ENCODE measurements at places on chromosomes 5 and 9.

DNA sequence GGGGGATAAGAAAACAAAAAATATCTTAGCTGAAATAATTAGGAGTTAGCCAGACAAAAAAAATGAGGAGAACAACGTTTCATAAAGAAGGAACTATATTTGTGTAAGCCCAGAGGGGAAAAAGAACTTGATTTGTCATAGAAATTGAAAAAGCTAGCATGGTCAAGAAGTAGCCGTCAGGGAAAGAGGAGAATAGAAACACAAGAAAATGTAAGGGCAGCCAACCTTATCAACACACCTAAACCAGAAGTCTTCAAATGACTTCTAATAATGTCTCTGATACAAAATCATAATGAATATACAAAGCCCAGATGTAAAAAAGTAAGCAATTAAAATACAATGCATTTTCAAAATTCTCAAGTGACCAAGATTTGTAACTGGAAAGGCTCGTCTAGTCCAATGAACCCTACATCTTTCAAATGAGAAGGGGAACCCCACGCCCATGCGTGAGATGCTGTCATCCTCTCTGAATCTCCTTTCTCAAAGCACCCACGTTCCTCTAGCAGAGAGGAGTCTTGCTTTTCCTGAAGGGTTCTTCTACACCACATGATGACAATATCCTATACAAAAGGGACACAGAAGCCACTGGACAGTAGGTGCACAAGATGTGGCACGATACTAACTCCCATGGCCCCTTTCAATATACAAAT, 103.7 kb downstream of the ARL15 start:
- no peak for DNase-seq

GRCh38 chr5:33576726-33577590, 136.2 kb downstream of the TARS1 start:
- no peak for DNase-seq

DNA sequence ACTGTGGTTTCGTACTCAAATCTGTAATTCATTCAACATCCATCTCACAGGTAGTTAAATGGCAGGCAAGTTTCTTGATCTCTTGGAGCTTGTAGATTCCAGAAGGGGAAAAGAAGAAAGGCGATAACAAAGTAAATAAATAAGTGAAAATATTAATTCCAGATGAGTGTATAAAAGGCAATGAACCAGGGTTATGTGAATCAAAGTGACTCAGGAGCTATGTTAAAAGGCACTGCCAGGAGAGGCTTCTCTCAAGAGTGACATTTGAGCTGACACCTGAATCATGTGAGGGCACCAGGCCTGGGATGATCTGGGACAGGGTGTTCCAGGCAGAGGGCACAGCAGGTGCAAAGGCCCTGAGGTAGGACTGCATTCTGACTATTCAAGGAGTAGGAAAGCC, 45.0 kb downstream of the DOCK2 start:
- no peak for DNase-seq

GRCh38 chr9:127525401-127526188, 74.3 kb downstream of the LRSAM1 start:
- DNase-seq, result no peak

GRCh38 chr9:88025411-88026117, 51.2 kb upstream of the CDK20 start:
- DNase-seq, result no peak

- DNase-seq, result no peak
Measured at GRCh38 chr5:83817591-83817990, 96.9 kb upstream of the HAPLN1 start.

DNA sequence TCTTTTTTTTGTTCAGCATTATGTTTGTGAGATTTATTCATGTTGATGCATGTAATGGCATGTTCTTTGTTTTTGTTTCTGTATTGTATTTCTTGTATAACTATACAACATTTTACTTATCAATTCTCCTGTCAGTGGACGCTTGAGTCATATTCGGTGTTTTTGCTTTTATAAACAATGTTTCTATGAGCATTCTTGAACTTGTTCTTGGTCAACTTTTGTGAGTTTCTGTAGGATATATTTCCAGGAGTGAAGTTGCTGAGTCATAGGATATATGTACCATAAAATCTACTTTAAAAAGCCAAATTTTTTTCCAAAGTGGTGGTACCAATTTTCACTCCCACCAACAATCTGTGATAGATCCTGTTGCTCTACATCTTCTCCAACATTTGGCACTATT, 104.8 kb downstream of the VCAN start:
- DNase-seq, result no peak

DNA sequence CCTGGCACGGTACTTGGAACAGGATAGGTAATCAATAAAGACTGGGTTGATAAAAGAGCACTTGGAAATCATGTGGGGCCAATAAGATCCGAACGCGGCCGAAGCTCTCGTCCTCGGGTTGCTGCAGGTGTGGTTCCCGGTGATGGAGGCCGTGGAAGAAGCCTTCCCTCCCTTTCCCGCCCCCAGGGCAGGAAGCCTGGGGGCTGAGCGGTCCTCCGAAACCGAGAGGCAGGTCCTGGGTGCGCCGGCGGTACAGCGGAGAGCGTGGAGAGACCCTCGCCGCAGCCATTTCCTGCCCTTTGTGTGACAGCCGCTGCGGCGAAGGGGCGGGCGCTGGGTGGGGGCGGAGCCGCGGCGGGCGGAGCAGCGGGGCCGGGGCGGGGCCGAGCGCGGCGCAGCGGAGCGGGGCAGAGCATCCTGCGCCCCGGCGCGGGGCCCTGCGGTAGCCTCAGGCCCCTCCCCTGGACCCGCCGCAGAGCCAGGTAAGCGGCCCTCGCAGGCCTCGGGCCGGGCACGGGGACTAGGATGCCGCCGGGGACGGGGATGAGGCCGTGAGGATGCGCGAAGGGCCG, at the start of gene CYFIP2:
Gene CYFIP2 (plus strand): TSS at position 410 of the 572 bp plus-strand sequence. CDS start 19,239 bp downstream, outside the sequence.
- no peak for DNase-seq

GRCh38 chr5:163916376-163916775, 411.0 kb downstream of the MAT2B start:
- no peak for DNase-seq

DNA sequence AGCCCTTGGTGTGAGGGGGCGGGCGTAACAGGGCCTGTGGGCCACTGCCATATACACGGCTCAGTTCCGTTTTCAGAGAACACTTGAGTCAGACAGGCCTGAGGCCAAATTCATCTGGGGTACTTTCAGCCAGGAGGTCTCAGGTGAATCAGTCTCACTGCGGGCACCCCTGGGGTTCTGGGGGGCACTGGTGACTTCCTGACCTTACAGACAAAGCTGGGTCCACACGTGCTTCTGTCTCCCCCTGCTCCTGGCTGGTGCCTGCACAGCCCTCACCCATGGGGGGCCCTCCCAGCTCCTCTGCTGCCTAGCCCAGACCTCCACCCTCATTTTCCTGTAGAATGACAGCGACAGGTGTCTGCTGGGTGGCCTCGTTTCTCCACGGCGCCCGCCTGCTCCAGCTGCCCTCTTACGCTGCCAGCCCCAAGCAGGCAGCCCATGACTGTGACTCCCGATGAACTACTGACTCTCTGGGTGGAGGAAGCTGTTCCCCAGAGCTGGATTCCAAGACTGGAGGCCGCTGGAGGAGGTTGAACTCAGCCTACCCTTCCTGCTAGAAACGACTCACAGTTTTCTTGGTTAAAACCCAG, 374.1 kb upstream of the IRX4 start:
- DNase-seq, result no peak

DNA sequence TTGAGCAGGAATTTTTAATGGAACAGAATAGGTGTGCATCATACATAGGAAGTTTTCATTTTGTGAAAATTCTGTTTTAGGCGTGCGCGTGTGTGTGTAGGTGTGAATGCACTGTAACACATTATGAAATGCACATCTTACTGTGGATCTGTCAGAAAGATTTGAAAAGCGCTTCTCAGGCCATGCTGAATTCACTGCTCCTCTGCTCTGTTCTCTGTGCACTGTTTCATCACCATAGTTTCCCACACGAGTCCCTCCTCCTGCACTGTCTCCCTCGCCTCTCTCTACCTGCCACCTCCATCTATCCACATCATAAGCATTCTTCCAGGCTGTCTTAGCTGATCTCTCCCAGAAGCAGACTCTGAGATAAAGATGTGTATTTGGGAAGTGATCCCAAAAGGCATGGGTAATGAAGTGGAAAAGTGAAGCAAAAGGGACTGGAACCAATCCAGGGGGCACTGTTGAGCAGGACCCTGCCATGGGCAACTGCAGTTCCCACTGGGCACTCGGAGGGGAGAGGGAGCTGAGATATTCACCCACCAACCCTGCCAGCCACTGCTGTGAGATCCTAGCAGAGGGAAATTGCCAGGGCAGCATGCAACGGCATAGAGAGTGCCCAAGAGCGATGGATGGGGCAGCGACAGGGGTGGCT, 65.9 kb downstream of the GABBR2 start:
- no peak for DNase-seq

DNA sequence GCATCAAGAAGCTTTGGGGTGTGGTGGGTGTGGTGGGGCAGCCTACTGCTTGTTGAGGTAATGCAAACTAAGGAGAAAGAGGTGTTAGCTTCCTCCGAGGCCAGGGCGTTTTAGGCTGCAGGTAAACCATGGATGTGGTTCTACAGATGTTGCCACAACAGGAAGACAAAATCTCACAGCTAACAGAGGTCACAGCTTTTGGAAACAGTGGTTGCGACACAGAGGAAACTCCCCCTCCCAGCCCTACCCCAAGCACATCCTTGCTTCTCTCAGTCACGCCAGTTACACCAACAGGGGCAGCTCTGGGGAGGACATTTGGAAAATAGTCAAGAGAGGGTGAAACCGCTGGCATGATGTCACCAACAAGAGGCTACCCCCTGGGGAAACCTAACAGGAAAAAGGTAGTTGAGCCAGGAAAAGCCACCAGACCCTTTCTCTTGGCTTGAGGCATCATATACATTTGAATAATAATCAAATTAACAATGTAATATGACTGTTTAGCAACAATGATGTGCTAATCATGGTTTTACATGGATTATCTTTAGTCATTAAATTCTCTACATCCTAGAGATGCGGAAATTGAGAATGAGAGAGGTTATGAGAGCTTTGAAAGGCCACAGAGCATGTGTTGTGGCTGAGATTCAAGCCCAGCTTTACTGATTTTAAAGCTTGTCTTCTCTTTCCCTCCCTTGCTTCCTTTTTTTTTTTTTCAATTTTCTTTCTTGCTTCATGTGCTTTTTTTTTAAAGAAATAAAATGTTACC, 82.2 kb upstream of the IL12B start:
- DNase-seq, result peak; percentile 16

- DNase-seq, result no peak
Measured at GRCh38 chr5:65255294-65255693, 226.4 kb downstream of the ADAMTS6 start.

DNA sequence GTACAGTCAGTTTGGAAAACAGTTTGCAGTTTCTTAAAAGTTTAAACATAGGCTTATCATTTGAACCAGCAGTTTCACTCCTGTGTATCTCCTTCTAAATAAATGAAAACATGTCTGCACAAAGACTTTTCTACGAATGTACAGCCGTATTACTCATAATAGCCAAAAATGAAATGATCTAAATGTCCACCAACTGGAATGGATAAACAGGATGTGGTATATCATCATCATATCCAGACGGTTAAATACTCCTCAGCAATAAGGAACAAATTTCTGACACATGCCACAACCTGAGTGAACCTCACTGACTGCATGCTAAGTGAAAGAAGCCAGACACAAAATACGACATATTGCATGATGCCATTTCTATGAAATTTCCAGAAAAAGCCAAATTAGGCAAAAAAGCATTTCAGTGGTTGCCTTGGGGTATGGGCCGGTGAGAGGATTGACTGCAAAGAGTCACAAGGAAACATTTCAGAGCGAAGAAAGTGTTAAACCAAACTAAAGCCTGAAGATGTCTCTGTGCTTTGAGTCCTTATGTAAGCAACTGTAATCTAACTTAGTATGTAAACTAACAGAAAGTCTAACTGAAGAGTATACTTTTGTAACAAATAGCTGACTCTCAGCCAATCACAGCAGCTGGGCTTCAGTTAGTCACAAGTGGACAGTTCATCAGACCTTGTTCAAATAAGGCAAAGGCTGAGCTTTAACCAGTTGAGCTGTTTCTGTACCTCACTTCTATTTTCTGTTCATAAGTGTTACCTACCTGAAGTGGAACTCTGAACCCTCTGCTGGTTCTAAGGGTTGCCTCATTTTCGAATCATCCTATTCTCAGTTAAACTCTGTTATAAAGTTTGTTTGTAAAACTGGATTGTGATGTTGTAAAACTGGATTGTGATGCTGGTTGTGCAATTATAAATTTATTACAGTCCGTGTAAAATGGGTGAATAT, 65.2 kb downstream of the TRIO start:
- no peak for DNase-seq

DNA sequence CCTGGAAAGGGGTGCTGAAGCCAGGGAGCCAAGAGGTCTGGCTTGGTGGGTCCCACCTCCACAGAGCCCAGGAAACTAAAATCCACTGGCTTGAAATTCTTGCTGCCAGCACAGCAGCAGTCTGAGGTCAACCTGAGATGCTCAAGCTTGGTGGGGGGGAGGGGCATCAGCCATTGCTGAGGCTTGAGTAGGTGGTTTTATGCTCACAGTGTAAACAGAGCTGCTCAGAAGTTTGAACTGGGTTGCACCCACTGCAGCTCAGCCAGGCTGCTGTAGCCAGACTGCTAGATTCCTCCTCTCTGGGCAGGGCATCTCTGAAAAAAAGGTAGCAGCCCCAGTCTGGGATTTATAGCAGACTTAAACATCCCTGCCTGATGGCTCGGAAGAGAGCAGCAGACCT, 55.5 kb upstream of the FBXL17 start:
- no peak for DNase-seq

- DNase-seq, result no peak
Measured at GRCh38 chr5:178377583-178378270, 145.1 kb upstream of the PHYKPL start.

DNA sequence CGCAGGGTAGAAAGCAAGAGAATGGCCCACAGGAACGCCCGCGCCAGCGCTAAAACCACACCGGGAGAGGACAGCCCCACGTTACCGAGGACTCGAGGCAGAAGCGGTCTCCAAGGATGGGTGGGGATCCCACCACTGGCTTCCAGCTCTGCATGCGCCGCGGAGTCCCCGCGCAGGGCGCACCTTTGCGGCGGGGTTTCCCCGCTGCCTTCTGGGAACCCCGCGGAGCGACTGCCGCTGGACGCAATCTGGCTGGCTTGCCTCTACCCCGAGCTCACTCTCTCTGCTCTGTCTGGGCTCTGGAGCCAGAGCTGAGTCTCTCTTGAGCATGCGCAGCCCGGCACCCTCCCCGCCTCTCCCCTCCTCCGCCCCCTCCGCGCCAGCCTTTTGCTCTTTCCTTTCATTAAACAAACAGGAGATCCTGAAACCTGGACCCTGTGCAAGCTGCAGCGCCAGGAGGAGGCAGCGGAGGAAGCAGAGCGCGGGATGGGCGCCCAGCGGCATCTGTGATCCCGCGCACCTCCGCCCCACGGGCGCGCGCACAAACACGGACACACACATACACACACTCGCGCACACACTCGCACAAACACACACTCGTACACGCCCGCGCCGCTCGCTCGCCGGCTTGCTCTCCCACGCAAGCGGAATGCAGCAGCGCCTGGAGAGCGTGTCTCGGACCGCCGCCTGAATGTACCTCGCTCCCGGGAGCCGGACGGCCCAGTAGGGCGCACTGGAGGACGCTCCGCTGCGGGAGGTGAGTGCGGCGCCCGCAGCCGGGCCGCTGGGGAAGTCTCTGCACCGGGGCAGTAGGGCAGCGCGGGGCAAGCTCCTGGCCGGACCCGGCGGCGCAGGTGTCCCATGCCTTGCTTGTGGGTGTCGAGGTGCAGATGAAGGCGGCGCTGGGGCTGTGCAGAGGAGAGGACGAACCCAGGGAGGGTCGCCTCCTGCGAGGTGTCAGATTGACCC, at the start of gene PLPPR1:
Gene PLPPR1 (plus strand): TSS at position 382 of the 969 bp plus-strand sequence.
- no peak for DNase-seq

Measured in SIG-M5 (cell line).